ENCODE measurements at places on chromosomes 3 and 15. TPM values are rescaled to one million over a fixed set of nuclear protein-coding genes. Genes with fewer than 3 reads are reported as not detected.

Gene STRIT1
- total RNA-seq: not detected

Gene B3GALNT1
- total RNA-seq: not detected

Gene PHLDB2
- 13.0 TPM for total RNA-seq

Gene FHIT
- total RNA-seq: 1.8 TPM

DNA sequence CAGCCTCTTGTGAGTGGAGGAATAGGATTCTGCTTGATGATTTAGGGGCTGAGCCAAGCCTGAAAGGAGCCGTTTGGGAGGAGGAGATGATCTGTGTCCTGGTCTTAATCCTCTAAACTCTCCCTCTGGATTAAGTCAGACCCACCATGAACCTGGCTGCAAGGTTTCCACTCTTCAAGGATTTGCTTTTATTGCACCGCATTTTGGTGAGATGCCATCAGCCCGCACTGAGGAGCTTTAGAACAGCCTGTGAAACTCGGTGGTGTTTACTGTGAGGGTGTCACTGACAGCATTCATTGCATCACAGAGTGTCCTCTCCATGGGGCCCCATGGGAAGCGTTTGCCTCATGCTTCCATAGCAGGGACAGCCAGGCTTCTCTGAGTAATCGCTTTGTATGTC is 59.2 kb downstream of the EPHB1 start:
- no peak for DNase-seq

DNA sequence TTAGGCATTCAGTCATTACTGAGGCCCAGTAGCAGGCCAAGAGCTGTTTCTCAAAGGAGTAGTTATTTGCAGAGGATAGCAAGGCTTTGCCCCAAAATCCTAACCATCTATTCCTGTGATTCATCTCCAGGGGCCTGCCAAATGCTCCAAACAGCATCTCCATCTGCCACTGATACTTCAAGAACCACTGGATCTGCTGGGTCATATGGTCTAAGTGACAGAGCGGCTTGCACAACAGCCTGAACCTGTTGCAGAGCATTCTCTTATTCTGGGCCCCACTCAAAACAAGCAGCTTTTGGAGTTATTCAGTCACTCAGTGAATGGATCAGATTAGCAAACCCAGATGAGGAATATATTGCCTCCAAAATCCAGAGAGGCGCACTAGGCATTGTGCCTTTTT is 68.8 kb upstream of the ALDH1A3 start:
- DNase-seq: no peak

DNA sequence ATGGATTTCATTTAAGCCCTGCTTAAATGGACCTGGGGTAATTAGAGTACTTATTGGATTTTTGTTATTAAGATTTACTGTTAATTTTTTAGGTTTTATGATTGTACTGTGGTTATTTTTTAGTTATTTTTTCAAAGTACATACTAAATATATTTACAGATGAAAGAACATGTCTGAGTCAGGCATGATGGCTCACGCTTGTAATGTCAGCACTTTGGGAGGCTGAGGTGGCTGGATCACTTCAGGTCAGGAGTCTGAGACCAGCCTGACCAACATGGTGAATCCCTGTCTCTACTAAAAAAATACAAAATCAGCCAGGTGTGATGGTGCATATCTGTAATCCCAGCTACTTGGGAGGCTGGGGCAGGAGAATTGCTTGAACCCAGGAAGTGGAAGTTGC is 16.2 kb upstream of the RPL24 start:
- no peak for DNase-seq

- peak; percentile 44 for DNase-seq
Measured at GRCh38 chr3:129315223-129315997, 36.7 kb downstream of the HMCES start.

GRCh38 chr3:128334766-128335165 is 131.9 kb downstream of the DNAJB8 start:
- DNase-seq: no peak

DNA sequence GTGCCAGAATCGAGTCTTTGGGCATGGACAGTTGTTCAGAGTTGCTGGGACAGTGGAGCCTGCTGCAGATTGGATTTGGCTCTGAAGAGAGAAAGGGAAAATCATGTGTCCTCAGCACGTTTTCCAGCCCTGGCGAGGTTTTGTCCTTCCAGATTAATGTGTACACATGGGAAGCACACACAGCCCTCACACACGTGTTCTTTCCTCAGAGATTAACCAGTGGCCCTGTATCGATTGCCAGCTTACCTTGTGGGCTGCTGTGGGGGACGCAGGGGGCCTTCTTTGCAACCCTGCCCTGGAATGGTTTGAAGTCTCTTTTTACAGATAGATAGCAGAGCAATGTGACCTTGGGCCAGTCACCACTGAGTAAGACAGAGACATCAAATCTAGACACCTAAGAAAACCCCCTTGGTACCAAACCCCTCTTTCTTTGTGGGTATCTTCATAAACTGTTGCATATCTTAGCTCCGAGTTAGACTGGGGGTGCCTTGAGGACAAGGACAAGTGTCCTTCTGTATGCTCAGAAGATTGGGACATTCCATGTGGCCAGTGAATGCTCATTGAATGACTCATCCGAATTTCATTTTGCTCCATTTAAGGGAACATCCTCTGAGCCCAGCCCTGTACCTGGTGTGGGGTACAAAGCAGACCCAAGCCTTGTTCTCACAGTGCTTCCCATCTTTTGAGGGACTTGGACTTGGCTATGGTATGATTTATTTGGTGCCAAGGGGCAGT is 48.0 kb downstream of the SMAD6 start:
- peak; percentile 47 for DNase-seq

GRCh38 chr3:77236118-77236517 is 196.2 kb downstream of the ROBO2 start:
- DNase-seq: no peak

GRCh38 chr3:9951962-9952805 is at the start of gene PRRT3:
TSS of gene PRRT3 (minus strand) at chr3:9952408. CDS start at chr3:9950115, 2,293 bp downstream.
- DNase-seq: peak; percentile 45

DNA sequence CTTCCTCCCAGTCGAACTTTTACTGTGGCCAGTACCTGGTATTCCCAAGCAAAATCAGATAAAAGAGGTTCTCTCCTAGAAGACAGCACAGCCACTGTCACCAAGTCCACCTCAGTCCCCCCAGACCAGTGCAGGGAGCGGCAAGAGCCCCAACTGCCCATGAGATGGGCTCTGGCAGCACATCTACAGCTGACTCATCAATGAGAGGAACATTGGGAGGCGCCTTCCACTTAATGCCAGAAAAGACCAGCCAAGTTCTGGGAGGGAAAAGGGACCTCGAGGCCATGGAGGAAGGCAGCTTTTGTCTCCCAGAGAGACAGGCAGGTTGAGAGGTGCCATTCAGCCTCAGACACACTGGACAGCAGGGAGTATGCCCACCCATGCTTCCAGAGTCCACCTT is 28.2 kb downstream of the POC1A start:
- no peak for DNase-seq

GRCh38 chr3:10198761-10199649 is 34.3 kb downstream of the IRAK2 start:
- DNase-seq: peak; percentile 75

GRCh38 chr3:69869643-69870042 is 129.9 kb upstream of the SAMMSON start:
- DNase-seq: no peak

GRCh38 chr3:112138219-112138969 is 5.3 kb upstream of the GCSAM start:
- DNase-seq: no peak

DNA sequence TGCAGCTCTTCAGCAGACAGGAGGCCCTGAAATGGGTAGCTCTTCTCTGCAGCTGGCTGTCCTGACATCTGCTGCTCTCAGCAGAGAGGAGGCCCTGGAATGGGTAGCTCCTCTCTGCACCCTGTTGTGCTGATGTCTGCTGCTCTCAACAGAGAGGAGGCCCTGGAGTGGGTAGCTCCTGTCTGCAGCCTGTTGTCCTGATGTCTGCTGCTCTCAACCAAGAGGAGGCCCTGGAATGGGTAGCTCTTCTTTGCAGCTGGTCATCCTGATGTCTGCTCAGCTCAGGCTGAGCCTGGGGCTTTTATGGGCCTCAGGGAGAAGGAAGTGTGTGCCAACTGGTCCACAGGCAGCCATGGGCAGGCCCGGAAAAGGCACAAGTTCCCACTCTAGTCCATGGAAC is 66.6 kb downstream of the PIK3CB start:
- peak; percentile 14 for DNase-seq

DNA sequence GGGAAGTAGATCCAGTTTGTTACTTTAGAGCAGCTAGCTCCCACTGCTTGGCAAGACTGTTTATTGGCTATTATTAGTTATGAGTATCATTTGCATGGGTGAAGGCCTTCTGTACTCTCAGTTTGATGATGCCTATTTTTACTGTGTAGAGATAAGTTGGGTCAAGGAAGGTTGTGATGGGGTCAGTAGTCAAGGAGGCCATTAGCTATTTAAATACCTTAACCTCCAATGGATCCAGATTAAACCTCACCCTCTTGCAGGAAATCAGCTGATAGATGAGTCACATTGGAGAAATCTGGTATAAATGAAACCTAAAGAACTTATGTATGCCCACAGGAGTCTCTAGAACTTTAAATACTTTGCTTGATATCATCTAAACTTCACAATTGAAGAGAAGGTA is 45.0 kb downstream of the THBS1 start:
- DNase-seq: no peak

GRCh38 chr3:118476885-118477618 is 557.6 kb downstream of the IGSF11 start:
- DNase-seq: no peak

- DNase-seq: peak; percentile 17
Measured at GRCh38 chr15:78197632-78198031, 36.7 kb downstream of the ACSBG1 start.

- peak; percentile 91 for DNase-seq
Measured at GRCh38 chr3:61894988-61895935, 333.9 kb downstream of the PTPRG start.

DNA sequence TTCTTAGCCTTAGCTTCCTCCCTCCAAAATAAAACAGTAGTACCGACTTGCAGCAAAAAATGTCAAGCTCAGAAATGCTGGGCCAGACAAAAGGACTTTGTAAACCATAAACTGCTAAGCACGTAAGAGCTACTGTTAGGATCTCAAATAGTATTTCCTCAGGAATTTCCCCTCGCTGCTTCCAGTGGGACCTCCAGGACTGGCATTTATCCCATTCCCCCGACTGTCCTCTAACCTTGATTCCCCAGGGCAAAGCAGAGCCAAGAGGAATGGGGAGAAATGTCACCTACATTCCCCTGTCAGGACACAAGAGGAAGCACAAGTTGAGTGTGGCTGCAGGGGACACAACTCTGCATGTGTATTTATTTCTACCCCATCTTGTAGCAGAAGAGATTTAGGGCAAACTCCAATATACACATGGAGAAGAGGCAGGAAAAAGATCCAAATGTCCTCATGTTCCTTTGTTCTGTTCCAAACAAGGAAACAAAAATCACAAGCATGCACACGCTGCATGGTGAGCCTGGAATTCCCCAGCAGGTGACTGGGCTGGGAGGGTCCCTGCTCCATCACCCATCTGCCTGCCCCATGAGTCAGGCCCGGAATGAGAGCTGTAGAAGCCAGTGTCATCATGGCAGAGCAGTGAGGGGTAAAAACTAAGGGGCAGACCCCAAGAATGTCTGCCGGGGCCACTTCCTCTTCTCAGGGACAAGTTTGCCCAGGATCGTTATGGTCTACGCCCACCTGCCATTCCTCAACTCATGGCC is 4.2 kb downstream of the STOML1 start:
- peak; percentile 59 for DNase-seq

DNA sequence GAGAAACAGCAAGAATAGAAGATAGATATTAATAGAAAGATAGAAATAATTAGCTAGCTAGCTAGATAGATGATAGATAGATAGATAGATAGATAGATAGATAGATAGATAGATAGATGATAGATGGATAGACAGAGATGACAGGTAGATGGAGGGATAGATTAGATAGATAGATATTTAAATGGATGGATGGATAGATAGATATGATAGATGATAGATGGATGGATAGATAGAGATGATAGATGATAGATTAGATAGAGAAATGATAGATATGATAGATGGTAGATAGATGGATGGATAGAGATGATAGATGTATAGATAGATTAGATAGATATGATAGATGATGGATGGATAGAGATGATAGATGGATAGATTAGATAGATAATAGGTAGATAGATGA is 8.3 kb upstream of the ATP10A start:
- DNase-seq: no peak

- peak; percentile 84 for DNase-seq
Measured at GRCh38 chr3:38455639-38456430, 2.1 kb downstream of the ACVR2B start.

- no peak for DNase-seq
Measured at GRCh38 chr3:183875411-183875810, 9.3 kb downstream of the PARL start.

DNA sequence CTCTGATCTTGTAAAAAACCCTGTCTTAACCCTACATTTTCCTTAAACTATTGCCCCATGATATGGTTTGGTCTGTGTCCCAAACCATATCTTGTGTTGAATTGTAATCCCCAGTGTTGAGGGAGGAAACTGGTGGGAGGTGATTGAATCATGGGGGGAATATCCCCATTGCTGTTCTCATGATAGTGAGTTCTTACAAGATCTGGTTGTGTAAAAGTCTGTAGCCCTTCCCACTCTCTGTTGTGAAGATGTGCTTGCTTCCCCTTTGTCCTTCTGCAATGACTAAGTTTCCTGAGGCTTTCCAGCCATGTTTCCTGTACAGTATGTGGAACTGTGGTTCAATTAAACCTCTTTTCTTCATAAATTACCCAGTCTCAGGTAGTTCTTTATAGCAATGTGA is 881.4 kb downstream of the DIPK2A start:
- DNase-seq: no peak

GRCh38 chr3:177300039-177300833 is 103.0 kb upstream of the TBL1XR1 start:
- DNase-seq: peak; percentile 85

- no peak for DNase-seq
Measured at GRCh38 chr3:192843723-192844485, 73.8 kb downstream of the MB21D2 start.
